ENCODE measurements at places on chromosomes 3 and 15.

- no peak for DNase-seq
Observed at GRCh38 chr3:185549651-185550111, 2.7 kb downstream of the LIPH start.

GRCh38 chr15:69784798-69785566, 312.7 kb downstream of the TLE3 start:
- DNase-seq = no peak

DNA sequence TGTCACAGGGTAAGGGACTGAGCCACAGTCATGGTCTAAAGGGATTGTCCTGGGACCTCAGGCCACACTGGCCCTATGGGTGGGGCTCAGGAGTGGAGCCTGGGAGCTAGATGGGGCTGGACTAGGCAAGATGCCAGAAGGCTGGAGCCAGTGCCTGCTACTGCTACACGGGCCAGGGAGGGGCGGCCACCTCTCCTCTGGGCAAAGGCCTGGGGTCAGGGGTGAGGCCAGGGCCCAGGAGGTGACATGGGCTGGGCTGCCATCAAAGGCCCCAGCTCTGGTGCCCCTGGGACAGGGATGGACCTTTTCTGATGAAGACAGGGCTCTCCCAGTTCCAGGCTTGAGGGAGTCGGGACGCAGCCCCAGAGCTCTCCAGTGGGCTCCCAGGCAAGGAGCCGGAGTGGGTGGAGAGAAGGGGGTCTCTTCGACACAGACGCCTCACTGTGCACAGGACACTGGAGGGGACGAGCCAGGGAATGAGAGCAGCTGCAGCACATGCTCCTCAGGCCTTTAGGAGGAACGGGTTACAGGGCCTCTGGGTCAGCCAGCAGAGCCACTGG, 62.1 kb upstream of the IQSEC1 start:
- no peak for DNase-seq

DNA sequence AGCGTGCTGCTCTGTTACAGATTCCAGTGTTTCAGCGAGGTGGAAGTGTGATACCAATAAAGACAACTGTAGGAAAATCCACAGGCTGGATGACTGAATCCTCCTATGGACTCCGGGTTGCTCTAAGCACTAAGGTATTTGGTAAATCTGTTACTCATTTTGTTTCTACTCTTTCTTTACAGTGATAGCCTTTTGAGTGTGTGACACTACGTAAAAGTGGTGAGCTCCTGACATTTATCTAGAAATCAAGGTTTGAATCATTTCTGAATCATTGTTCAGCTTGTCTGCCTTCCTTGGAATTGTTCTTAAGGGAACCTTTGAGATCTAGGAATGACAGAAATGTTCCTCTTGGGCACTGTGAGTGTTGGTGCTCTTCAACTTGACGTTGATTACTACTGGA, 11.2 kb upstream of the CAPN3 start:
- DNase-seq = no peak

DNA sequence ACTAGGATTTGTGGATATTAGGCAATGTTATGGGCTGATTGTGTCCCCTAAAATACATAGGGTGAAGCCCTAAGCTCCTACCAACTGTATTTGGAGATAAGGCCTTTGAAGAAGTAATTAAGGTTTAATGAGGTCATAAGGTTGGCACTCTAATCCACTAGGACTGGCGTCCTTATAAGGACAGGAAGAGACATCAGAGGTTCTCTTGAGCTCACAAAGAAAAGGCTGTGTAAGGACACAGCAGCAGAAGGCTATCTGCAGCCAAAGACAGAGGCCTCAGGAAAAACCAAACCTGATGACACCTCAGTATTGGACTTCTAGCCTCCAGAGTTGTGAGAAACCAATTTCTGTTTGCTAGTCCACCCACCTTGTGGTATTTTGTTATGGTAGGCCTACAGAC, 416.7 kb downstream of the ZBTB20 start:
- no peak for DNase-seq

- no peak for DNase-seq
Observed at GRCh38 chr3:126132751-126133511, 47.5 kb downstream of the ALDH1L1 start.

DNA sequence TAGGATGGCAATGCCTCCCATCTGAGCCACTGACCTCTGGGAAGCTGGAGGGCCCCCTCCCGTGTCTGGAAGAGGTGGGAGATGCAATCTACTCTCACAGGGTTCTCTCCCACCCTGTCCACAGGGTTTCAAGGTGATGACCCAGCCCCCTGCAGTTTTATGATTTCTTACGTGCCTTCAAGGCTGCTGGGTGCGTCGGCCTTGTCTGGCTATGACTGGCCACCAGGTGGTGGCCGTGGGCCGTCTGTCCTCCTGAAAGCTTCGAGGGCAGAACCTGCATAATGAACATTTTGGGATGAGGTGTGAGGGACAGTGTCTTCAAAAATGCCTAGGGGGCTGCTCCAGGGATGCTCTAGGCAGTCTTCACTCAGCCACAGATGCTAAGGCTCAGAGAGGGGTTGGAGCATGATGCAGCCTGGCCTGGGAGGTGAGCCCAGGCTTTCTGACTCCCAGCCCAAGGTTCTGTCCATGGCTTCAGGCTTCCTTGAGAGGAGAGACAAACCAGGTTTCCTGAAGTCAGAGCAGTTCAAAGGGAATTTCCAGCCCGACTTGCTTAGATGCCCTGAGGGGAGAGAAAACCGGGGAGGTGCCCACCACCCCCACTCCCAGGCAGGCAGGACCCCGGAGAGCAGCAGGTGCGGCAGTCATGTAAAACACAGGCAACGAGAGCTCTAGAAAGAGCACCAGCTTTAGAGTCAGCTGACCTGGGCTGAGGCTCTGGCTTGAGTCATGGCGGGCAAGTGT, 18.7 kb downstream of the ISG20 start:
- peak; percentile 51 for DNase-seq

- no peak for DNase-seq
Observed at GRCh38 chr15:76056931-76057330, 2.9 kb upstream of the TMEM266 start.

DNA sequence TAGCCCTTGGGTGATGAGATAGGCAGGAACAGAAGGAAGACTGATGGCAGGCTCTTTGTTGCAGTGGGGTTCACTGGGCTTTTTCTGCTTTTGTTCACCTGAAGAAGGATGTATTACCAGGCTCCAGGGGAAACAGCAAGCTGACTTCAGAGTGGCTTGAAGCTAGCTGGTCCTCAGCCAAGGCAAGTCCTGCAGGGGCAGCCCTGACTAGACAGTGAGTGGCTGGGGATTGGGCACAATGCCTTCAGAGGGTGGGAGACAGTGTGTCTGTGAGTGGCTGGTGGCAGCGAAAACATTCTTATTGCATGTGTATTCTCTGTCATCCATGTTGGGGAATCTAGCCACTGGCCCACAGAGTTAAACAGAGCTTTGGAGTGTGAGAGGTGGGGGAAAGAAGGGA, 2.3 kb upstream of the TEX264 start:
- DNase-seq = no peak

- DNase-seq = no peak
Observed at GRCh38 chr15:90451053-90451850, 63.2 kb downstream of the IQGAP1 start.

- no peak for DNase-seq
Observed at GRCh38 chr3:110521019-110521418, 550.6 kb upstream of the NECTIN3 start.

GRCh38 chr3:25103391-25103790, 324.7 kb upstream of the RARB start:
- no peak for DNase-seq

DNA sequence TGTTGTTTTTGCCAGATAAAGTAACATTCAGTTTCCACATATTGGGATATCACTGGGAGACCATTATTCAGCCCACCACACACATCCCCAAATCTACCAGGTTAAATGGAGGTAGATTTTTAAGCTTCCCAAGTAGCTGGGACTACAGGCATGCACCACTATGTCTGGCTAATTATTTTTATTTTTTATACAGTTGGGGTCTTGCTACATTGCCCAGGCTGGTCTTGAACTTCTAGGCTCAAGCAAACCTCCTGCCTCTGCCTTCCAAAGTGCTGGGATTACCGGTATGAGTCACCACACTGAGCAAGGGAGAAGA, 96.6 kb upstream of the CHD2 start:
- no peak for DNase-seq

- peak; percentile 40 for DNase-seq
Observed at GRCh38 chr3:133578548-133579191, 5.2 kb downstream of the CDV3 start.

GRCh38 chr3:112397556-112397955, 64.6 kb downstream of the CD200 start:
- DNase-seq = no peak

DNA sequence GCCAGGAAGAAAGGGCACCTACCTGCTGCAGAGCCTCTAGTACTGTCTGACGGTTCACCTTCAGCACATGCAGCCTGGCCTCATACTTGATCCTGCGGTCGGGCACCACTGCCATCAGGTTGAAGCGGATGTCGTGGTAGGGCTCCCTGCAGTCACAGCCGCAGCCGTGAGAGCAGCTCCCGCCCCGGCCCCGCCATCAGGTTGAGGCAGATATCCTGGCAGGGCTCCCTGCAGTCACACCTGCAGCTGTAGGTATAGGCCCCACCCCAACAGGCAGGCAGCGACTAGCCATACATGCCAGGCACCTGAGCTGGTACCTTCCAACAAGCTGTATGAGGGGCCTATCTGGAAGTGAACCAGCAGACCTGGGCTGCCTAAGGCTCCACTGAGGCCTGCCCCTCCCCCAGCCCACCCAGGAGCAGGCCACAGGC, 38.7 kb downstream of the SEMA3G start:
- no peak for DNase-seq

DNA sequence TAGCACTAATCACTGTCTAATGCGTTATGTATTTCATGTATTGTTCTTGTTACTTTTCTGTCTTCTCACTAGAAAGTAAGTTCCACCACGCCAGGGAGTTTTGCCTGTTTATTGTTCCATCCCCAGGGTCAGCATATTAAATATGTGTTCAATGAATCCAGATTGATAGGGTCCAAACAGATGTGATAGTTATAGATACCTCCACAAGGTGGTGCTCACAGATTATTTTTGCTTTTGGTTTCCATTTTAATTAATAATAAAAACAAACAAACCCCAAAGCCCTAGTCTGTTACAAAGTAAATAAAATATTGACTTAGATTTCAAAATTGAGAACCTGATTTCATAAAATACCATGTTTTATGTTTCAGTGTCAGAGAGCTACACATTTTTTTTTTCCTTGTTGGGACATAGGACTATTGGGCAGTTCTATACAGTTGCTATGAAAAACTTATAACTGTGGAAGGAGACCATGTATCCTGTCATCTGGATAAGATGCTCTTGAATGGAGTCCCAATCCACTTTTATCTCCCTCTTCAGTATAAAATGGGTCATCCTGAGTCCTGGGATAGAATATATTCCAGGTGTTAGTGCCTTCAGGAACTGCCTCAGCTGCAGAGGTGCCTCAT, 12.4 kb downstream of the OTOL1 start:
- no peak for DNase-seq

- no peak for DNase-seq
Observed at GRCh38 chr15:39495871-39496840, 84.7 kb upstream of the THBS1 start.

- no peak for DNase-seq
Observed at GRCh38 chr3:100047455-100048141, 66.7 kb downstream of the FILIP1L start.

- DNase-seq = no peak
Observed at GRCh38 chr3:14373753-14374376, 28.5 kb upstream of the SLC6A6 start.

DNA sequence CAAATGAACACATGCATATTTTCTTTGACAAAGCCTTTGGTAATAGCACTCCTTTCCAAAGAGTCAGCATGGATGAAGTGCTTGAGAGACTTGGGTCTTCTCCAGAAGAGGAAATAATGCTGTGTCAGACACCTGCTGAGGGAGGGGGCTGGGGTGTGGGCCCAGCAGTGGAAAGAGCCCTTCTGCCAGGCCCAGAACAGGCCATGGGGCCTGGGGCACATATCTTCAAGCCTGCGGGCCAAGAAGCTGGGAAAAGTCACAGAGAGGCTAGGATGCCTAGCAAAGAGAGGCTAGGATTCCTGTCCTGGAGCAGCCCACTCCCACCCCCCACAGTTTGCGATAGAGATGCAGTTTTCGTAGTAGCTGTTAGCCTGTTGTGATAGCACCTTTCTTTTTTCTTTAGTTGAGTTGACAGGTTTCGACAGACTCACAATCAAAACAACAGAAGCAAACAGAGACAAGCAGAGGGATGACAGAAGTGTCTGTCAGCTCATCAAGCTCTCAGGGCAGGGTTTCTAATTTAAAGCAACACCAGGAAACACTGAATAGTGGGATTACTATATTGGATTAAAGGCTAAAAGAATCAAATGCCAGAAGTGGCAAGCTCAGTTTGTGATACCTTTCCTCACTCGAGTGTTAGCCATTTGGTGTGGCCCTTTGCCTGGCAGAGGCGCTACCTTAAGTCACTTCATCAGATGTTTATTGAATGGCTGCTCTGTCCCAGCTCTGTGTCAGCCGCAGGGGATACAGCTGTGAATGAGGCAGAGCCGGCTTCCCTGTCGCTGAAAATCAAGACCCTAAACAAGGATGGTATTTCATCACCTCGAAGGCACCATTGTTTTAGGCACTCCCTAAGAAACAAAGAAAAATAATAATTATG, 19.0 kb downstream of the CMTM7 start:
- no peak for DNase-seq

- no peak for DNase-seq
Observed at GRCh38 chr3:128489927-128490649, 2.9 kb downstream of the GATA2 start.

GRCh38 chr3:88142094-88142624, 7.6 kb upstream of the C3orf38 start:
- DNase-seq = no peak

GRCh38 chr3:141109751-141110150, 58.6 kb downstream of the SPSB4 start:
- DNase-seq = no peak

- peak; percentile 76 for DNase-seq
Observed at GRCh38 chr3:108153451-108153981, 62.7 kb upstream of the CD47 start.

- no peak for DNase-seq
Observed at GRCh38 chr3:52202384-52203077, 4.6 kb downstream of the ALAS1 start.

DNA sequence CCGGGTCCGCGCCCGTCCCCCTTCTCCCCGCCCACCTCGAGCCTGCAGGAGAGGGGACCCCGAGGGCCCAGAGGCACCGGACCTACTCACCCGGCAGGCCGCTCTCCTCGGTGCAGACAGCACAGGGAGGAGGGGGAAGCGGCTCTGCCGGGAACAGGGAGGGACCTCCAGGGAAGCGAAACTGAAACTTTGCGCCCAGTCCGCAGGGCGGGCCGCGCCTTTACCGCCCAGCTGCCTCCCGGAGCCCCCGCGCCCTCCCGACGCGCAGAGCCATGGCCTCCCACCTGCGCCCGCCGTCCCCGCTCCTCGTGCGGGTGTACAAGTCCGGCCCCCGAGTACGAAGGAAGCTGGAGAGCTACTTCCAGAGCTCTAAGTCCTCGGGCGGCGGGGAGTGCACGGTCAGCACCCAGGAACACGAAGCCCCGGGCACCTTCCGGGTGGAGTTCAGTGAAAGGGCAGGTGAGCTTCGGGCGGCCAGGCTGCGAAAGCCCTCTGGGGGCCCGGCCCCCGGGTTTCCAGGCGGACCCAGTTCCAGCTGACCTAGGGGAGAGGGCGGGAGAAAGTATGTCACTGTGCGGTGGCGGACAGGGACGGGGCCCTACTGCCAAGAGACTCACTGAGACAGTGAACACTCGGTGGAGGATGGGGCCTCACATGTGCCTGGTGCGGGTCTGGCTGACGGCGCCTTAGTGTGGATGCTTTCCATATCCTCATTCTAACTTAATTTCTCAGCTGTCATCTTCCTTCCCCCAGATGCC, at the start of the genes DTX3L and PARP9:
DTX3L (plus strand) TSS at position 184 of the 758 bp plus-strand sequence; CDS start at position 273, 89 bp downstream.
PARP9 (minus strand) TSS at position 146 of the 758 bp plus-strand sequence. CDS start 4,680 bp downstream, outside the sequence.
- DNase-seq = peak; percentile 75

GRCh38 chr15:95019907-95020306, 788.5 kb downstream of the MCTP2 start:
- no peak for DNase-seq

- no peak for DNase-seq
Observed at GRCh38 chr3:64836097-64836496, 148.3 kb upstream of the ADAMTS9 start.

All from hematopoietic multipotent progenitor cell treated with erythropoietin and hydrocortisone succinate and interleukin-3 and kit ligand, for 17 days (in vitro differentiated cells).